Activated CD4-positive, alpha-beta T cell treated with anti-CD3 and anti-CD28 coated beads for 36 hours (primary cell): ENCODE measurements at places on chromosomes 16 and 17. TPM values are rescaled to one million over a fixed set of nuclear protein-coding genes. Genes with fewer than 3 reads are reported as not detected.
A peak's percentile ranks its signal among the peaks of the same experiment; 100 is the strongest.

Gene C16orf92
- not detected for total RNA-seq

Gene COL1A1
- 0.55 TPM for total RNA-seq

Gene SEZ6
- not detected for total RNA-seq

Gene MLST8
- total RNA-seq, result 76.1 TPM

Gene SBK1
- total RNA-seq, result 6.6 TPM

Gene C1QL1
- 0.37 TPM for total RNA-seq

Gene GRAPL
- 2.9 TPM for total RNA-seq

Gene ZNF747
- total RNA-seq, result 8.0 TPM

Gene CBFA2T3
- total RNA-seq, result 0.34 TPM

- DNase-seq, result no peak
Observed at GRCh38 chr16:1433756-1434155, 2.9 kb downstream of the PERCC1 start.

DNA sequence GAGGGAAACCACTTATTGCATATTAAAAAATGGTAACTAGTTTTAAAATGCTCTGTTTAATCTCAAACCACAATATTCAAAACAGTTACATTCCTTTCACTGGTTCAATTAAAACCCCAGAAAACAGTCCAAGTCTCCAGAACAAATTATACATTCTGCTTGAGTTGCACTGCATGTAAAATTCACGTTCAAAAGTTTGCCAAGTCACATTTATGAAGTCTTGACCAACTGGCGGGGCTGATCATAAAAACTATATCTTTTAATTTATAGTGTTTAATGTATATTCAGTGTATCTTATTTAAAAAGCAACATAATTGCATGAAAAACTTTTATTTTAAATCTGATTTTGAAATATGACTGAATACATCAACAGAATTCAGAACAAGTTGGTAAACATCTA, 25.0 kb downstream of the CPPED1 start:
- DNase-seq, result no peak

DNA sequence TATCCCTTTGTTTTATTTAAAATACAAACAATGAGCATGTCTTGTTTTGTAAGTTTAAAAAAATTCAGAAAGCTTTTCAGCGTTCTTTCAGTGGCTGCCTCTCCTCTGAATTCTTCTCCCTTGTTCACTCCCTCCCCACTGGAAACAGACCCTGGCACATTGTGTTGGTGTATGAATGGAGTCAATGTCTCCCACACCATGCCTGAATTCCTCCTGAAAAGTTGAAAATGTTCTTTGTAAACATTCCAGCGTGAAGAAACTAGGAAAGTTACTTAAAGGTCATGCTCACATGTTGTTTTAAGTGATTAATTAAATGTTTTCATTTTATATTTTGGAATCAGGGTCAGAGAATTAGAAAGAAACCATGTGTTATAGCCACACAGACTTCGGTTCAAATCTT, 136.9 kb upstream of the DYNLRB2 start:
- no peak for DNase-seq

- DNase-seq, result no peak
Observed at GRCh38 chr16:85851034-85851785, 47.8 kb upstream of the IRF8 start.

DNA sequence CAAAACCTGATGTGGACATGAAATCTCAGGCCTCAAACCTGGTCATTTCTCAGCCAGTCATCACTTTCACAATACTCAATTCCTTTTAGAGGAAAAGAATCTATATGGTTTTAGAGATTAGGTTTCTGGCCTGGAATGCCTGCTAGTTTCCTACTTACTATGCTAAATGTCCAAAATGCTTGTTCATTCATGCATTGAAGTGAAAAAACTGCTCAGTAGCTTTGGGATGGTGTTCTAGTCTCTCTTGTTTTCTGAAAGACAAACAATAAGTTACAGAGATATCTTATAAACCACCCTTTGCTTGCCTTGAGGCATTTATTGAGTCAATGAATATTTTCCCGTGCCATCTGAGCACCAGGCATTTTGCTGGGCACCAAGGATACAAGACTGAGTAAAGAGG, 1146.5 kb upstream of the GOT2 start:
- DNase-seq, result no peak

DNA sequence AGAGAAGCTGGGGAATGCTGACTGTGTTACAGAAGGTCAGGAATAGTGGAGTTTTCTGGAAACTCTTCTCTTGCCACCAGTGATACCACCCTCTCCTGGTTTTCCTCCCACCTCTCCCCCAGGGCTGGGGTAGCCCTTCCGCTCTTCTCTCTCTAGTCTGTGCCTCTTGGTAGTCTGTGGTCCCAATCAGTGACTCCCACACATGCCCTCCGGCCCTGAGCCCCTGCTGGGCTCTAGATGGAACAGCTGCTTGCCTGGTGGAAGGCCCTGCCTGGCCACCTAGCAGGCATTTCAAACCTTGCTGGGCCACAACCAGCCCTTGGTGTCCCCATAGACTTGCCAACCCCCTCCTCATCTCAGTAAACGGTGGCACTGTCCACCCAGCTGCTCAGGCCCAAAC, 15.2 kb upstream of the MTSS2 start:
- no peak for DNase-seq

GRCh38 chr16:82016263-82016662, 5.0 kb upstream of the SDR42E1 start:
- DNase-seq, result no peak

DNA sequence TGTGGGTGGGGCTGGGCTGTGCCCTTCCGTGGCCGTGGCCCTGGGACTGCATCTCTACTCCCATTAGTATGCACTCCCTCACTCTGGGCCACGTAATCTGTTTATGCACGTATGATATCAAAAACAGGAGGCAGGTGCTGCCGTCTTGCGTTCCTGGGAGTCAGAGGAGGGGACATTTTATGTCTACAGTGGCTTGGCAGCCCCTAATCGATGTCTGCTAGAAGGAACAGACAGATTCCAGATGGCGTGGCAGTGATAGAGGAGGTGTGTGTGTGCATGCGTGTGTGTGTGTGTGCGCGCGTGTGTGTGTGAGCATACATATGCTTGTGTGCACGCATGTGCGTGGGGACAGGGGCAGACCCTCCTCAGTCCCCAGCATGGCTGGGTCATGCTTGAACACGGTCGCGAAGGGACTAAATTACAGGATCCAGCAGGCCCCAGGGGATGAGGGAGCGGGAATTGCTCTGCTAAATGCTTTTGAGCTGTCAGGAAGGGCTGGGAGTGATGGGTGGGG, 44.7 kb downstream of the SREBF1 start:
- no peak for DNase-seq

DNA sequence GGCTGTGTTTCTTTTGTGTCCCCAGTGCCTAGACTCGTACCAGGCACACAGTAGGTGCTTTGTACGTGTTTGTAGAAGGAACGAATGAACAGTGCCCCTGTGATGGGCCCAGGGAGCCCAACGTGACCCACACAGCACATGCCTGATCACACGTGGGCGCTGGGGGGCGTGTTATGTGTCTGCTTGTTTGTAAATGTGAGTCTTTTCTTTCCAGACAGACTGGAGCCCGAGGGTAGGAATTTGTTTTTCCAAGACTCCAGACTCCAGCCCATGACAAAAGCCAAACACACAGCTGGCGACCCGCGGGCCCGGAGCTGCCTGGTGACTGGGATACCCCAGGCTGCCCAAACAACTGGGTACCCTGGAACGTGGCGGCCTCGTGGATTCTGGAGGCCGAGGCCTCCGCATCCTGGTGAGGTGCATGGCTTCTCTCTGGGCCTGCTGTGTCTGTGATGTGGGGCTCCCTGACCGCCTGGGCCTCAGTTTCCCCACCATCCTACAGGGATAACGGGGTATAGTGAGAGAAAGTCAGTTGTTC, 14.9 kb upstream of the CBFA2T3 start:
- DNase-seq, result no peak

- DNase-seq, result peak; percentile 55
Observed at GRCh38 chr17:81386646-81387099, 8.6 kb upstream of the BAHCC1 start.

DNA sequence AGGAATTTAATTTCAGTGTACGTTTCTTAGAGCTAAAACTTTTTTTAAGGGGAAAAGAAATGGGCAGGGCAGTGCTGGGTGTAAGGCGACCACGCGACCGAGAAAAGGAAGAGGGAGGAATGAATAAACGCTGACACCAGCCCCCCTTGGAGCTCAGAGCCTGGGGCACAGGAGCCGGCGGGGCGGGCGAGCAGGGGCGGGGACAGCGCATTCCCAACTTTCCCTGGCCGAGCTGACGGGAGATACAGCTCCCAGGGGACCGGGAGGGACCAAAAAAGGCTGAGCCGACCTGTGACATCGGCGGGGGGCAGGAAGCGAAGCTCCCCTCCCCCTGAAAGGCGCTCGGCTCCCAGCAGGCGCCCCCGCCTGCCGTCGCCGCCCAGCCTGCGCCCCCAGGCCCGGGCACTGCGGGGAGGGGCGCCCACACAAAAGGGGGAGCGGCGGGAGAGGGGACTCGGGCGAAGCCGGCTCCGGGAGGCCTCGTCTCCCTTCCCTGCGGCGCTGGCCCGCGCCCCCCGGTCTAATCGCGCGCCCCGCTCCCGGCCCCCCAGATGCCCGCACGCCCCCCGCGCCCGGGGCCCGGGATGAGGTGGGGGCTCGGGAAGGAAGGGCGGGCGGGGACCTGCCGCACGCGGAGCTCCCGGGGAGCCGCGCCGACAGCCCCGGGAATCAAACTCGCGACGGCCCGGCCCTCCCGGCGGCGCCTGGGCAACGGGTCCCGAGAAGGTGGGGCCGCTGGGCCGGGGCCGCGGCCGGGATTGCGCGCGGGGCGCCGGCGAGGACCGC, 622 bp downstream of the CUEDC1 start:
- no peak for DNase-seq

DNA sequence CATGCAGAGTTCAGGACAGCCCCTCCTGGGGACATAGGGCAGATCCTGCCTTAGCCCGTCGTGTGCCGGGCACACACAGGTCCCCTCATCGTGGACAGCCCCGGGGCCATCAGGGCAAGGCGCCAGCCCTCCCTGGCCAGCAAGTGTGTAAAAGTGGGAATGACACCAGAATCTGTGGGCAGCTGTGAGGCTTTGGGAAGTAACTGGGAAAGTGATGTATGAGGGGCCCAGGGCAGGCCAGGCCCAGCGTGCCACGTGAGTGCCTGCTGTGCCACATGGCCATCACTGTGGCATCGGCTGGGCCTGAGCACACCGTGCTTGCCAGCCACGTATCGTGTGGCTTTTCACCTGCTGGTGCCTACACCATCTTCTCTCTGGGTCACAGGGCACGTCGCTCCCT, 26.6 kb downstream of the ACSF3 start:
- no peak for DNase-seq

- no peak for DNase-seq
Observed at GRCh38 chr17:81160306-81160705, 5.0 kb upstream of the PVALEF start.

GRCh38 chr17:18961634-18962493, 9.9 kb downstream of the SLC5A10 start:
- DNase-seq, result peak; percentile 34

DNA sequence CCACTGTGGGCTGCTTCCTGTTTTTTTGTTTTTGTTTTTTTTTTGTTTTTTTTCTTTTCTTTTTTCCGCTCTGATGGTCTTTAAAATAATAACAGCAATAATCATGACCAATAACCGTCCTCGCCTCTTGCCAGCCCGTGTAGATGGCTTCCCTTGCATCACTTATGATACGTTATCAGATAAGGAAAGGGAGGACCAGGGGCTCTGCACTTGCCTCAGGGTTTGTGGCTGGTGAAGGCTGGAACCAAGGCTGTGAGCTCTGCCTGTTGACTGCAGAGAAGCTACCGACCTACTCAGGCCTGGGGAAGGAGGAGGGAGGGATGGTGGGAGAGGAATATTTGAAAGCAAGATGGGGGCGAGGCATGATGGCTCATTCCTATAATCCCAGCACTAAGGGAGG, 114.0 kb upstream of the SDK2 start:
- DNase-seq, result no peak

DNA sequence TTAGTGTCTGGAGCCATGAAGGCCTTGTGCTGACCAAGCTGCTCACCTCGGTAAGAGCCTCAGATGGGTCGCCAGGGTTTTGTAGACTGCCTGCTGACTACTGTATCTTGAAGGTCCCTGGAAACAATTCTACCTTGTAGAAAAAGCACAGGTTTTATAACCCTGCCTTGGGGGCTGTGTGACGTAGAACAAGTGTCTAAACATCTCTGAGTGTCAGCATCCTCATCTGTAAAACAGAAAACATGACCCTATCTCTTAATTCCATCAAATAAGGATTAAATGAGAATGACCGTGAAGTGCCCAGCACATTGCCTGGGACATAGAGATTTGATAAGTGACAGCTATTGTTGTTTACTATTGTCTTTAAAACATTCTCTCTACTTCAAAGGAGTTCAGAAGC, 5.5 kb upstream of the TAOK2 start:
- no peak for DNase-seq

- DNase-seq, result no peak
Observed at GRCh38 chr17:33892717-33893591, 362.1 kb upstream of the CCL2 start.

DNA sequence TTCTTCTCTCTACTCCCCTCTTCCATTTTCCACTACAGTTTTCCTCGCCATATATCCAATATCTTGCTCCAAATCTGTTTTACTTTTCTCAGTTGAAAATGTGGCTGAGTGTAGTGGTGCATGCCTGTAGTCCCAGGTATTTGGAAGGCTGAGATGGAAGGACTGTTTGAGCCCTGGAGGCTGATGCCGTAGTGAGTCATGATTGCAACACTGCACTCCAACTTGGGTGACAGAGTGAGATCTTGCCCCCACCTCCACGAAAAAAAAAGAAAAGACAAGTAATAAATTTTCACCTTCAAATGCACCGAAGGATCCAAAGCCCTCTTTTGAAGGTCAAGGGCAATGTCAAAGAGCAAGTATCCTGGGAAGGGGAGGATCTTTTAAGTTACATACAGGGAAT, 592.3 kb downstream of the TMEM114 start:
- DNase-seq, result no peak

DNA sequence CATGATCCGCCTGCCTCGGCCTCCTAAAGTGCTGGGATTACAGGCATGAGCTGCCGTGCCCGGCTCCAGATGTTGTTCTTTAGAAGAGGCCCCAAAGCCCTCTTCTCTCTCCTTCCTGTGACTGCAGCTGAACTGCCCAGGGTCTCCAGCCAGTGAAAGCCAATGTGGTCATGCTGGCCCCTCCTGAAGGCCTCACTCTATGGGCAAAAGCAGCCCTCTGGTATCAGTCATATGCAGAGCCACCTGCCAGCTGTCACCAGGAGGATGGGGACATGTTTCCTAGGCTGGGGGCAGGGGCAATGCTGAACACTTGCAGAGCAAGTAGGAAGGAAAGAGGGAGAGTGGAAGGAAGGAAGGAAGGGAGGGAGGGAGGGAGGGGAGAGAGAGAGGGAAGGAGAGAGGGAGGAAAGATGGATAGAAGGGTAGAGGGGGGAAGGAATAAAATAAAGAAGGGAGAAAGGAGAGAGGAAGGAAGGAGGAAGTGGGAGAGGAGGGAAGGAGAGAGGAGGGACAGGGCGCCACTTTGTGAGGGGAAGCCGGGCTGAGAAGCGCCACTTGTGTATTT, 36.0 kb downstream of the SOCS3 start:
- DNase-seq, result no peak
